ENCODE measurements at places on chromosomes 12 and 14.

DNA sequence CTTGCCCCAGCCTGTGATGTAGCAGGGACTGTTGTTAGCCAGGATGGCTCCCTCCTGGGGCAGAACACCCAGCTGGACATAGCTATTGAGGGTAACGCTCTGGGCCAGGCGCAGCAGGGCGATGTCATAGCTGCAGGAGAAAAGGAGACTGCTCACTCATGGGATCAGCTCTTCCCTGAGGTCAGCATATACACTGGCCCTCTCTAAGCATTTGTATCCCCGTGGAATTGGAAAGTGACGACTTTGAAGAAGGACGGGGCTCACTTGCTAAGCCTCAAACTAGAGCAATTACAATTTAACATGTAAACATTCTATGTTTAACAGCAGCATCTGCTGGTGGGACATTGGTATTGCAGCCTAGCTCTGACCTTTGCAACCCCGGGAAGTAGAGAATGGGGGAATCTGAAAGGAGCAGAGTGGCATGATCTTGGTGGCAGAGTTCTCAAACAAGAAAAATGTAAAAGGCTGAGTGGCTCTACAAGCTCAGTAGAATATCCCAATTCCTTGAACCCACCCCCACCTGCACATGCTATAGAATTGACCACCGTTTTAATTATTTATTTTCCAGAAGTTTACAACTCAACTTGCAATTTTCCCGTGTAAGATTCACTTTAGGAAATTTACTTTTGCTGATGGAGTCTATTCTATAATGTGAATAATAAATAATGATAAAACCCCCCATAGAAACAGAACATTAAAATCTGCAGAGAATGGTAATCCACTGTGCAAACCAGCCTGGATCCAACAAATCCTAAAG lies 5.0 kb downstream of the CELA1 start:
- DNase-seq = peak; percentile 68

DNA sequence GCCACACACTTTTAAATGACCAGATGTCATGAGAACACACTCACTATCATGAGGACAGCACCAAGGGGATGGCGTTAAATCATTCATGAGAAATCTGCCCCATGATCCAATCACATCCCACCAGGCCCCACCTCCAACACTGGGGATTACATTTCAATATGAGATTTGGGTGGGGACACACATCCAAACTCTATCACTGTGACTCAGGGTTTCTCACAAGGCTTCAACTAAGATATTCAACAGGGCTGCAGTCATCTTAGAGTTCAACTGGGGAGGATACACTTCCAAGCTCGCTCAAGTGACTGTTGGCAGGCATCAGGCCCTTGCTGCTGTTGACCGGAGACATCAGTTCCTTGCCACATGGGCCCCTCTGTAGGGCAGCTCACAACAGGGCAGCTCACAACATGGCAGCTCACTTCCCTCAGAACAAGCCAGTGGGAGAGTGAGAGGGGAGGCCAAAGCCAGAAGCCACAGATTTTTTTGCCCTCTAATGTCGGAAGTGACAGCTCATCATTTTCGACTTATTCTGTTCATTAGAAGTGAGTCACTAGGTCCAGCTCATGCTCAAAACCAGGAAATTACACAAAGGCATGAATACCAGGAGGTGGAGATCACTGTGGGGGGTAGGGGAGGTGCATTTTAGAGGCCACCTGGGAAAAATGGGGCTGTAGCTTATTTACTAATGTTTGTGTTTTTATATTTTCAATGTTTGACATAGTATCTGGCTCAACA lies 50.8 kb upstream of the PTHLH start:
- peak; percentile 98 for DNase-seq

DNA sequence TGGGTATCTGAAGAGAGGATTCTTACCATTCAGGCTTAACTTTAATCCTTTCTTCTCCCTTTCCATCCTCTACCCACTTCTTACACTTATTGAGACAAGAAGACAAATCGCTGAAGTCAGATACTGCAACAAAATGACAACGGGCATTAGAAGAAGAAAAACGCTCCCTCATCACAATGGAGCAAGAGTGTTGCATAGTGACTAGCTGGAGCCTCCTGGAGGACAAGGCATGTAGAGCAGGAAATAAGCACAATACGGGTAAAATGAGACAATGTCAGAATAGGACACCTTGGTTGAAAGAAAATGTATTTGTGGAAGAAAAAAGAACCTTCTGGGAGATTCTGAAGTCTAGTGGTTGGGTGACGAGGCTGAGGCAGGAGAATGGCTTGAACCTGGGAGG lies 501.0 kb downstream of the RERGL start:
- DNase-seq = peak; percentile 24

DNA sequence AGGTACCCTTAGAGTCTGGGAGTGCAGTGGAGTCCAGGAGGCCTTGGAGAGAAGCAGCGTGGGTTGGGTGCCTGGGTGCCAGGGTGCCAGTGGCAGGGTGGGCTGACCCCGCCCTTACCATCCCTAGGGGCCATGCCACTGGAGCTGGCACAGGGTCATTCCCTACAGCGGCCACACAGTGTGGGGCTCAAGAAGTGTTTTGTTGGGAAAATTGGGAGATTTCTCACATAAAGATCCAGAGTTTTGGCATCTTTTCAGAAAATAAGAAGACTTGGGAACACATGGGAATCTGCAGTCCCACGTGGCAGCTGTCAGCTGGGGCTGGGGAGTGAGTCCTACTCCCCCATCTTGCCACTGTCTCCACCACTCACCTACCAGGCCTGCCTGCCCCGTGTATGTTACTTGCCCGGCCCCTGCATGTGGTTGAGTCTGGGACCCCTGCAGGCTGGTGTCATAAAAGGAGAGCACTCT lies 4.2 kb downstream of the VASH1 start:
- no peak for DNase-seq

- DNase-seq = peak; percentile 84
Measured at GRCh38 chr12:64670919-64671639, 60.8 kb downstream of the RASSF3 start.

DNA sequence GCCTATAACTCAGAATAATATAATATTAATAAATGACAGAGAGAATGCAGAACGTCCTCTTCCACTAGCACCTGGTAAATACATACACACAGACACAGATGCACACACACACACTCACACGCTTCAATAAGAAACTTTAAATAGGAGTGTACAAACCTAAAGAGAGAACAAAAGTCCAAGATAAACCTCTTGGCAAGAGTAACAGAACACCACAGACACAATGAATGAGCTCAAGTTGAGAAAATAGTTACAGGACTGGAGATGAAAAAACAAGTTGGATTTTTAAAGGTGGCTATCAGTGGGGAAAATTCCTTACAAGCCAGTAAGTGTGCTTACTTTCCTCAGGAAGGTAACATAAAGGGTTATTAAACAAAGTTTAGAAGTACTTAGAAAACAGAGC lies 35.2 kb downstream of the CRY1 start:
- no peak for DNase-seq

GRCh38 chr14:58662759-58663158 lies 25.0 kb downstream of the DACT1 start:
- DNase-seq = no peak

DNA sequence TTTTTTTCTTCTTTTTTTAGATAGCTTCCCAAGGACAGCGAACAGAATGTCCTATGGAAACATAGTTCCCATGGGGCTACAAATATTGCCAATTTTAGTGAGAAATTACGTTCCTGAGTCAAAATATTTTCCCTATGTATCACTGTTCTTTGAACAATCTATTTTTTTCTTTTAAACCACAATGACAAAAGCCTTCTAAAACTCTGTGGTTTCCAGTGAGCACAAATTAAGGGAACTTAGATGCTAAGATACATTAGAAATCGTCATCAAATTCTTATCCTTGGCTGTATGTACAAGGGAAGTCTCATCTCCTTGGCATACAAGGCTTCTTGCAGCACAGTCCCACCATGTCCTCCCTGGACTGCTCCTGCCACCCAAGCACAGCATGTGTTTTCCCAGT lies 17.9 kb downstream of the CPM start:
- DNase-seq = peak; percentile 48
